ENCODE measurements at places on chromosomes 3 and 15.

GRCh38 chr3:104685492-104685891, 681.2 kb upstream of the ALCAM start:
- no peak for DNase-seq

DNA sequence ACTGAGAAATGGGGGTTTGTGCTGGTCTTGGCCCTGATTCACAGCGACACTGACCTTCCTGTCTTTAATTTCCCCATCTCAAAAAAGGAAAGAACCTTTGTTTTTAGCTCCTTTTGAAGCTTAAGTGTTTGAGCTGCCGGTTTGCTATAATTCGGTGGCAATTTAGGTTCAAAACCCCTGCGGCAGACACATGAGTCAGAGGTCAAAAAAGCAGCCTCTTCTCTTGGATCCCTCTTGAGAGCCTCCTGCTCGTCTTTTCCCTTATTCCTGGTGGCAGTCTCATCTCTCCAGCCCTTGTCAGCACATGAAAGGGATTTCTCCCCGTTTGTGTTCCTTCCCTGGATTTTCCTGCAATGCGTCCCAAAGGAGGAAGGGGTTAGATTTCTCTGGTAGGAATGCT, 64.5 kb downstream of the GRIP2 start:
- DNase-seq = no peak

DNA sequence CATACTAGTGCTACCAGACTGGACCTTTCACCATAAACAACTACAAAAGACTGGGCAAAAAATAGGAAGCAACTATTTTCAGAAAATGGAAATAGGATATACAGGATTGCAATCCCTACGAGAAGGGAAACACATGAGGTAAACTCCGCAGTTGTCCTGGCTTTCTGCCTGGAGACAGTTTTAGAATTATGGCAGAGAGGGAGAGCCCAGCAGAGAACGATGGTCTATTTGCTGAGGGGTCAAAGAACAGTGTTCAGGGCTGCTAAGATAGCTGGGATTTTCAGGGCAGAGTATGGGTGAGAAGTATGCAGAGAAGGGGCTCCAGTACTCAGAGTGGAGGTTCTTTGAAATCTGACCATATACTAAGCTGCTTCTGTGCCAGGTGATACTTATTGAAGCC, 163.4 kb downstream of the CHDH start:
- DNase-seq = no peak

GRCh38 chr3:188824566-188824965, 347.2 kb upstream of the TPRG1 start:
- no peak for DNase-seq

DNA sequence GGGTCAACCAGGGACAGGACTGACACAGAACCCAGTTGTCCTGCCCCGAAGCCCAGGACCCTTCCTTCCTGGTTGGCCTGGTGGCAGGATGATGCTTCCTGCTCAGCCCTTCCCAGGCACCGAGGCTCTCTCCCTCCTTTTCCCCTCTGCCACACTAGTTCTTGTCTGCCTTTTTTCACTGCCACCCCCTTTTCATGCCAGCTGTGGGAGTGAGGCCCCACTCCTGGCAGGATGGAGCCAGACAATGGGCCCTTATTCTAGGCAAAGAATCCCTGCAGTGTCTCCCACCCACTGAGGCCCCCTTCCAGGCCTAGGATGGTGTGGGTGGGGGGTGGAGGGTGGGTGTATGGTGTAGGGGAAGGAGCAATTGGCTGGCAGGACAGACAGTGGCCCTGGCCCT, 1.1 kb upstream of the SCAMP5 start:
- DNase-seq = no peak

- DNase-seq = no peak
Measured at GRCh38 chr15:85927931-85928537, 133.3 kb upstream of the KLHL25 start.

DNA sequence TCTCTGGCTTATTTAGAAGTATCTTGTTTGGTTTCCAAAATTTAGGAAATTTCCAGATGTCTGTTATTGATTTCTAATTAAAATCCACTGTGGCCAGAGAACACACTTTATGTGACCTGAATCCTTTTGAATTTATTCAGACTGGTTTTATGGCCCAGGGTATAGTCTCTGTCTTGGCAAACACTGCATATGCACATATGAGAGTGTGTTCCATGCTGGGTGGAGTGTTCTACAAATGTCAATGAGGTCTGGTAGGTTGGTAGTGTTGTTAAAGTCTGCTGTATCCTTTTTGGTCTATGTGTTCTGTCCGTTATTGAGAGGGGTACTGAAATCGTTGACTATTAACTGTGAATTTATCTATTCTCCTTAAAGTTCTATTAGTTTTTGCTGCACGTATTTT, 30.2 kb downstream of the PGPEP1L start:
- DNase-seq = no peak

DNA sequence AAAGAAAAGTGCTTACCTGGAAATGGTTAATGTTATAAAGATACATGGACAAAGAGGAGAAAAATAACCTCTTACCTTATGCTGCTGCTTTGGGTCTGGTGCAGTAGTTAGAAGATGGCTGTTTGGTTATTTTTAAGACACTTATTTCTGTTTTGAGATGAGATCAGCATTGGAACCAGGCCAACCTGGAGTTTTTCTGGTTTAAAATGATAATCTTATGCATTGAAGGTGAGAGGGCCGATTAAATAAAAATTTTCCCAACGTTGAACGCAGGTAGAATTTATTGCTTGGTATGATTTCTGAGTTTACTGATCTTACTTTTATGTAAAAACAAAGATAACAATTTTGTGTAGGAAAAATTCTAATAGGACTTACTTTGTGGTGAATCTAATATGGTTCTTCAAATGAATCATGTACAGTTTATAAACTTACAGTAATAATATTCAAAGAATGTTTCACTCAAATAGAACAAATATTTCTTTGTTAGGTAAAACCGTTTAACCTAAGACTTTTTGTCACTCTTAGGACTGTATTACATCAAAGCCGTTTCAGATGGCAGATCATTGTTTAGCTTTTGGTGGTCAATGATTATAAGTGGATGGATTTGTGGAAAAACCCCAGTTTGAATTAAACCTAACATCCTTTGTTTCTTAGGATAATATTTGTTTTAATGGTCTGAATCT, 14.9 kb downstream of the UBE2E2 start:
- DNase-seq = no peak

DNA sequence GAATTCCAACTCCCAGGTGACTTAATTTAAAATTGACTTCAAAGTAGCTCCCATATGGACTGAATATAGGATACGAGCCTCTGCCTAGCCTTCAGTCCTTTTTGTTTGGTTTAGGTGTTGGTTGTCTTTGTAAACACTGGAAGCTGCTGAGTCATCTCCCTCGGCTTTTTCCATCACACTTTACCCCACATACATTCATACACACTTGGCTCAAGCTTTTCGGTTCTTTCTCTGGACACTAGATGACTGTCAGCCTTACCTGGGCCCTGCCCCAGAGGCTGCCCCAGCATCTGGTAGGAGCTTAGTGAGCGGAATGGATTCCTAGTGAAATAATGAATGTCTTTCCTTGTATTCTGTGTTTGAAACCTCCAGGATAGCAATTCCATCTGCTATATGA, 201.5 kb upstream of the IL12A start:
- no peak for DNase-seq

GRCh38 chr15:78131295-78132061, at the start of gene CIB2:
Gene CIB2, minus strand, starts transcription at chr15:78131445. Its CDS starts 230 bp downstream, at chr15:78131215.
- peak; percentile 91 for DNase-seq

DNA sequence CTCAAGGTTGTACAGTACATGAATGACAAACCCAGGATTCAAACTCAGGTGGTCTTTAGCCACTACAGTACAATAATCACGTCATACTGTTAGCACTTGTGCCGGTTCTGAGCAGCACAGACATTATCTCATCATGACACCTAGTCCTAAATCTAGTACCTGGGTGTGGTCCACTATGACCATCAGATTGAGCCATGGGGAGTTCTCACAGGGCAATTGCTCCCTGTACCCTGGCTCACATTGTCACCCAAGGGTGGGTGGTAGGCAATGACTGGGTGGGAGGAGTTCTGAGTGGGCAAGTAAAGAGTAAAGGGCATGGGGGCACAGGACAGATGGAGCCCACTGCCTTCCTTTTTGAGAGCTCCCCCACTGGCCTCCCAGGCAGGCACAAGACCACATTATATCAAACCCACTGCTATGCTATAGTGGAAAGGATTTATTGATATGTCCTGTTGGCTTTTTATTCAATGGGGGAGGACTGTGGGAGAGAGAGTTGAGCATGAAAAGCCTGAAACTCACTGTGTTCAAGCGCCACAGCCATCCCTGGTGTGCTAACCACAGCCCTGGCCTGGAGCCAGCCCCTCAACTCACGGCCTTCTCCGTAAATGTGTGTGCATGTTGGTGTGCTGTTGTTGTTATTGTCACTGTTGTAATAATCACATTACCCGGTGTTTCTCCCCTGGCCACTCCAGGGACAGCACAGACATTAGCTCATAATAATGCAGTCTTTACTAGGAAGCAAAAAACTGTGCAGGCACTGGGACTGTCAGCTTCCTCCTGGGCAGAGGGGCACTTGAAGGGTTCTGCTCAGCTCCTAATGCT, 27.3 kb downstream of the ADCY5 start:
- no peak for DNase-seq

GRCh38 chr3:141735176-141735575, 2.9 kb upstream of the RNF7 start:
- DNase-seq = no peak

GRCh38 chr15:71709808-71710418, 100.4 kb upstream of the NR2E3 start:
- DNase-seq = no peak

DNA sequence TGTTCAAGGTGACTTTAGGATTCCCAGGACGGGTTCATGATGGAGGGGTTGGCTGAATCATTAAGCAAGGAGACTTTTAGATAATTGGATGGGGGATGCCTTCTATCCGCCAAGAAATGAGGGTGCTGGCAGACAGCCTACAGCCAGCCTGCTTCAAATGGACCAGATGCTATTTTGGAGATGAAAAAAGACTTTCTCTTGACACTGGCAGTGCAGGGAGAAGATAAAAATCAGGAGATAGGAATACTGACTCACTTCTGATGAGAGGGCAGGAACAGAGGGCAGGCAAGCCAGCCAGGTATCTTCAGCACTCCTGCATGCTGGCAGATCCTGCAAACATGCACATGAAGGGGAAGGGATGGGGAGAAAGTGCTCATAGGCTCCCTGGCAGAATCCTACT, 7.7 kb upstream of the SYN2 start:
- DNase-seq = no peak

GRCh38 chr15:67077641-67078215, 12.3 kb downstream of the SMAD3 start:
- no peak for DNase-seq

DNA sequence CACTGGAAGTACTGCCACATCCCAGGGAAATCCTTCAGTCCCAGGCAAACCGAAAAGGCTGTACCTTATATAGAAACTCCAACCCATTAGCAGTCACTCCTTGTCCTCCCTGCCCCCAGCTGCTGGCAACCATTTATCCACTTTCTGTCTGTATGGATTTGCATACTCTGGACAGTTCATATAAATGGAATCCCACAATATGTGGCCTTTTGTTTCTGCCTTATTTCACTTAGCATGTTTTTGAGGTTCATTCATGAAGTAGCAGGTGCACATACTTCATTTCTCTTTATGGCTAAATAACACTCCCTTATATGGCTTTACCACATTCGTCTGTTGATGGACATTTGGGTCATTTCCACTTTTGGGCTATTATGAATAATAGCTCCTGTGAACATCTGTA, 51.6 kb upstream of the CMTM8 start:
- no peak for DNase-seq

DNA sequence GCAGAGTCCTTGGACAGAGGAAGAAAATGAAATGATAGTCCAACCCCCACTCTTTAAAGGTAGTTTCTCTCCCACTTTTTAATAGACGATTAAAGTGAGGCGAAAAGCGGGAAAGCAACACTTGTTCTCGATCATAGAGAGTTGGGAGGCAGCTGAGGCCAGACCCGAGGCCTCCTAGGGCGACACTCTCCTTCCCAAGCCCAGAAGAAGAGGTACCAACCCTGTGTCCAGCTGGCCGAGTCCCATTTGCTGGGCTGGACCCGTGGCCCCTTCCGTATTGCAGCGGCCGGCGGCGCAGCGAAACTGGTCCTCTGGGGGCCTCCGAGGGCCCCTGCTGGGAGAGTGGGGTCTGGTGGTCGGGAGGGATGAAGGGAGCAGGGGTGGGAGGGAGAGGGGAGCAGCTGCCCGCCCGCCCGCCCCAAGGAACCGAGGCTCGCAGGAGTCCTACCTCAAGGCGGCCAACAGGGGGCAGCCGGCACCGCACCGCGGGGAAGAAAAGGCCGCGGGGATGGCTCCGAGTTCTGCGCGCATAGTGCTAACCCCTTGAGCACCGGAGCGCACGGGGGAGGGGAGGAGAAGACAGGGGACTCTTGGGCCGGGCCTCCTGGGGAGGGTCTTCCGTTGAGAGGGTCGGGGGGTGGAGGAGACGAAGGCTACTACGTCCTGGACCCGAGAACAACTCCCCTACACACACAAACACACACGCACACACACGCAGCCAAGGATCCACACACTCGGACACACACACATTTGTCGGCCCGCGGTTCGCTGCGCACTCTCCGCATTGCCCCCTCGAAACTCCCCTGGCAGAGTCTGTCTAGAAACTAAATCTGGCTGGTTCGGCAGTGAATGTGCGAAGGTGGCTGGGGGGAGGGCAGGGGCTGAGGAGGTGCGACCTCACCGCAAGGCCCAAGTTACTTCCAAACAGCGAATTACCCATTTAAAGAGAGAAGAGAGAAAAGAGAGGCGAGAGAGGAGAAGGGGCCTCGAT, 2.0 kb downstream of the WNT5A start:
- DNase-seq = peak; percentile 24

GRCh38 chr15:45183511-45183910, 4.3 kb downstream of the SHF start:
- DNase-seq = no peak

Measured in KBM-7 (cell line).